SK-MEL-5 (cell line): ENCODE measurements at places on chromosomes 3 and 15. TPM values are rescaled to one million over a fixed set of nuclear protein-coding genes. Genes with fewer than 3 reads are reported as not detected.

- DNase-seq = no peak
These were observed 12.5 kb upstream of the MGLL start for GRCh38 chr3:127834771-127835170.

- DNase-seq = peak; percentile 9
These were observed 149.4 kb upstream of the SLC6A11 start for GRCh38 chr3:10666621-10667020.

GRCh38 chr3:58032186-58032585, 24.0 kb downstream of the FLNB start:
- peak; percentile 98 for DNase-seq

- no peak for DNase-seq
These were observed 217.9 kb upstream of the THBS1 start for GRCh38 chr15:39362821-39363561.

DNA sequence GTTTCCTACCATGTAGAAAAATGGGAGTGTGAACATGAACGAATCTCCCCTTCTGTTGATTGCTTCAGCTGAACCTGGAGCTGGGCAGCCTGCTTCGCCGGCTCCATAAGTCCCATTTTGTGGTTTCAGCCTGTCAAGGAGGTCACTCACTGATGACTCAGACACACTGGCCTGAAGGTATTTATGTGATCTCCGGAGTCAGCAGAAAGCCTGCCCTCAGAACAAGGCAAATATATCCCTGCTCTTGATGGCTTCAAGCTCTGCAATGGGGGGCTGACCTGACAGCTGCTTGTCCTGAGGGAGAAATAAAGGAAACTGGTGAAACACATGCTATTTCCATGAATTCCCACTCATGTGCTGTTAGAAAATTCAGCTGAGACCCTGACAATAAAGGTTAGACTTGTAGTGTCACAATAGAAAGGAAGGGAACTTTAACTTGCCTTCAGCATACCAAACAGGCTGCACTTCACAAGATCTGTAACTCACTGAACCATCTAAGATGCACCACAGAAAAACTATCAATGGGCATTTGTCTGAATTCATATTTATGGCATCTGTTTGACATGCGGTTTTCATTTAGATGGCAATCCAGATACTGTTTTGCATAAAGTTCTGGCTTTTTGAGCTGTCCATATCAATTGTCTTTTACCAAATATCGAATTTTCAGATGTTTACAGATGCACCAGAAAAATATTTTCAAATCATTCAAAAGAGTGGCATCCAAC, 282.0 kb upstream of the VEPH1 start:
- peak; percentile 81 for DNase-seq

GRCh38 chr3:148077318-148077923, 620.3 kb upstream of the AGTR1 start:
- DNase-seq = peak; percentile 67

- DNase-seq = no peak
These were observed 23.0 kb downstream of the ITGA11 start for GRCh38 chr15:68408971-68409370.

The CAMP gene
- total RNA-seq = 1.1 TPM in 1 of 2 replicates, not detected in the other

The NEO1 gene
- total RNA-seq = 11.5 and 14.0 TPM in 2 replicates

The C2CD4A gene
- total RNA-seq = not detected in 2 replicates

The KIF15 gene
- 10.0 and 12.8 TPM in 2 replicates for total RNA-seq
